ENCODE measurements at places on chromosomes 4 and X. TPM values are rescaled to one million over a fixed set of nuclear protein-coding genes. Genes with fewer than 3 reads are reported as not detected.

The BST1 gene
- total RNA-seq = 10.2 TPM

The AREG gene
- 26.6 TPM for total RNA-seq

The CENPI gene
- total RNA-seq = 0.16 TPM

- no peak overlapping the region for H3K27ac ChIP-seq
- H3K36me3 ChIP-seq = no peaks in the 10 kb centered on the region
- H3K4me1 ChIP-seq = no peaks in the 10 kb centered on the region
- H3K4me3 ChIP-seq = no peak overlapping the region
- DNase-seq = no peak
These were observed 136.4 kb downstream of the MAPK10 start for GRCh38 chr4:86223472-86223871.

The SMIM10 gene
- 6.8 TPM for total RNA-seq

DNA sequence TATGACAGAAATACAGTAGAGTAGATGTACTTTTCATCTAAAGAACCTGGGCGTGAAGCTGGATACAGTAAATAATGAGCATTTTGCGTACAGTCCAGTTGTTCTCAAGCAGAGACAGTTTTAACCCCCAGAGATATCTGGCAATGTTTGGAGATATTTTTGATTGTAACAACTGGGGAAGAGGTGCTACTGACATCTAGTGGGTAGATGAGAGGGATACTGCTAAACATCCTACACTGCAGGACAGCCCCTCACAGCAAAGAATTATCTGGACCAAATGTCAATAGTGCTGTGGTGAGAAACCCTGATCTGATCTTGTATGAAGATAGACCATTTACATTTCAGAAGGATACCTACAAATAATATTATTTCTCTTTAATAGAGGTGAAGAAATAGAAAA lies 200.2 kb upstream of the FAM47A start:
- H3K4me1 ChIP-seq = no peaks in the 10 kb centered on the region
- H3K36me3 ChIP-seq = no peaks in the 10 kb centered on the region
- no peak overlapping the region for H3K4me3 ChIP-seq
- H3K27ac ChIP-seq = no peak overlapping the region

DNA sequence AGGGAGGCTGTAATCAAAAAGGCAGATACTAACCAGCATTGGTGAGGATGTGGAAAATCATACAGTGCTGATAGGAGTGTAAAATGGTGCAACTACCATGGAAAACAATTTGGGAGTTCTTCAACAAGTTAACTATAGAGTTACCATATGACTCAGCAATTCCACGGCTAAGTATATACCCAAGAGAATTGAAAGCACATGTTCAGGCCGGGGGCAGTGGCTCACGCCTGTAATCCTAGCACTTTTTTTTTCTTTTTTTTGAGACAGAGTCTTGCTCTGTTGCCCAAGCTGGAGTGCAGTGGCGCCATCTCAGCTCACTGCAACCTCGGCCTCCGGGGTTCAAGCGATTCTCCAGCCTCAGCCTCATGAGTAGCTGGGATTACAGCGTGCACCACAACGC lies 15.0 kb upstream of the CD99L2 start:
- H3K27me3 ChIP-seq = no peaks in the 10 kb centered on the region
- no peaks in the 10 kb centered on the region for H3K4me1 ChIP-seq
- no peak overlapping the region for H3K4me3 ChIP-seq
- no peak for DNase-seq

DNA sequence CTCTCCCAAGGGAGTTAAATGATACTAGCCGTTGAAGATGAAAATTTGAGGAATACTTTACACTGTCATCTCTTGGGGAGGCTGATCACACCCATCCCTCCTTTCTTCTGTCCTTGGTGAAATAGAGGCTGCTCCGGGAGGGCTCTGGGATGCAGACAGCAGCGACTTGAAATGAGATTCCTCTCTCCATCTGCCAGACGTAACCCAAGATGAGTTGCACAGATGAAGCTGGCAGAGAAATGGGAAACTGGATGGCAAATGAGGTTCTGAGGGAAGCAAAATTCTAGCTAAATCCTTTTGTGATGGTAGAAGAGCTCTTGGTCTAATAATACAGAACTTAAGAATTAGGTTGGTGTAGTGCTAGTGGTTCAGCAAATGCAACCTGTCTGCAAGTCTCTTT lies 201.4 kb downstream of the AASDH start:
- no peaks in the 10 kb centered on the region for H3K36me3 ChIP-seq
- H3K4me3 ChIP-seq = no peak overlapping the region
- H3K27ac ChIP-seq = no peak overlapping the region
- H3K4me1 ChIP-seq = no peaks in the 10 kb centered on the region
- DNase-seq = no peak

- H3K27ac ChIP-seq = no peak overlapping the region
- no peaks in the 10 kb centered on the region for H3K4me1 ChIP-seq
- no peak overlapping the region for H3K4me3 ChIP-seq
- DNase-seq = no peak
These were observed 12.8 kb upstream of the BOD1L1 start for GRCh38 chr4:13640149-13640940.

- no peaks in the 10 kb centered on the region for H3K4me1 ChIP-seq
- no peak for DNase-seq
- no peaks in the 10 kb centered on the region for H3K27me3 ChIP-seq
- H3K27ac ChIP-seq = peak overlapping the region; percentile 79
These were observed 40.4 kb upstream of the PDLIM5 start for GRCh38 chr4:94411296-94411695.

The ASB9 gene
- total RNA-seq = 1.1 TPM

The ADGRA3 gene
- 27.8 TPM for total RNA-seq

The MAGEC1 gene
- total RNA-seq = not detected

The SSX4 gene
- not detected for total RNA-seq

The DDIT4L gene
- 2.0 TPM for total RNA-seq

DNA sequence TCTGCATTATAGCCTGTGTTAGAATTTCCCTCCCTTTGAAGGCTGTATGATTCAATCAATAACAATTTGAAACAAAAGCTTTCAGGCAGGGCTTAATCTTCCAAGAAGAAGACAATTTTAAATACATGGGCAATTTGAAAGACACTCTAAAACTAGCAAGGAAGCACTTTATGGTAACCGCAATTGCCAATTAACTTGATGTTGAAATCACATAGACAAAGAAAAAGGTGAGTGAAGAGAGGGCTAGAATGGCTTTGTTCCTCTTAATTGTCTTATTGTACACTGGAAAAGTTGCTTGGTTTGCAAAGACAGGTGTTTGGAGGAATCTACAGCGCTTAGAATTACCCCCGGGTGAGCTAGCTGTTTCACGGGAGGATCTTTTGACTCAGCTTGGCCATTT lies 74.4 kb upstream of the PRKX start:
- no peaks in the 10 kb centered on the region for H3K36me3 ChIP-seq
- no peaks in the 10 kb centered on the region for H3K27me3 ChIP-seq
- H3K4me3 ChIP-seq = no peak overlapping the region
- no peaks in the 10 kb centered on the region for H3K4me1 ChIP-seq

DNA sequence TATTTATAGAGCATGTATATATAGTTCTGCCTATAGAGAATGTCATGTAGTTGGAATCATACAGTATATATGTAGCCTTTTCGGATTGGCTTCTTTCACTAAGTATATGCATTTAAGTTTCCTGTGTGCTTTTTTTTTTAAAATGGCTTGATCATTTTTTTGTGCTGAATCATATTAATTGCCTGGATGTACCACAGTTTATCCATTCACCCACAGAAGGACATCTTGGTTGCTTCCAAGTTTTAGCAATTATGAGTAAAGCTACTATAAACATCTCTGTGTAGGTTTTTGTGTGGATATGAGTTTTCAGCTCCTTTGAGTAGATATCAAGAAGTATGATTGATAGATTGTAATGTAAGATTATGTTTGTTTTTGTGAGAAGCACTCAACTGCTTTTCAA lies 23.8 kb downstream of the PTTG2 start:
- no peak overlapping the region for H3K4me3 ChIP-seq
- no peaks in the 10 kb centered on the region for H3K36me3 ChIP-seq
- H3K27ac ChIP-seq = no peak overlapping the region
- DNase-seq = no peak
- H3K27me3 ChIP-seq = no peaks in the 10 kb centered on the region
- H3K4me1 ChIP-seq = peaks cover 77% of the 10 kb centered on the region

GRCh38 chr4:70749313-70749712 lies 27.5 kb downstream of the RUFY3 start:
- DNase-seq = no peak
- no peak overlapping the region for H3K27ac ChIP-seq
- H3K36me3 ChIP-seq = no peaks in the 10 kb centered on the region
- no peaks in the 10 kb centered on the region for H3K27me3 ChIP-seq

DNA sequence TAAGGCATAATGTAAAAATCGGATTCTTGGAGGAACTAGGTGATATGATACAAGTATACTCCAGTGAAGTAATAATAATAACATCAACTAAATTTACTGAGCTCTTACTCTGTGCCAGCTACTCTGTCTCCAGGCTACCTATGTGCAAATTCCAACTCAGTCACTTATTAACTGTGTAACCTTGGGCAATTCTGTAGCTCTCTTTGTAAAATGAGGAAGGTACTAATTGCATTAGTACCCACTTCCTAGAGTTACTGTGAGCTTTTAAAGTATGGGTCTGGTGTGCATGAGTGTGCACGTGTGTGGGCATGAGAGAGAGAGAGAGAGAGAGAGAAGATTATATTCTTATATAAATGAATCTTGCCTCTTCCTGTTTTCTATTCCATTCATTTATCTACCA lies 169.9 kb downstream of the KCNIP4 start:
- no peak for DNase-seq
- no peaks in the 10 kb centered on the region for H3K27me3 ChIP-seq
- H3K27ac ChIP-seq = no peak overlapping the region
- no peak overlapping the region for H3K4me3 ChIP-seq

The CLDN2 gene
- total RNA-seq = not detected

DNA sequence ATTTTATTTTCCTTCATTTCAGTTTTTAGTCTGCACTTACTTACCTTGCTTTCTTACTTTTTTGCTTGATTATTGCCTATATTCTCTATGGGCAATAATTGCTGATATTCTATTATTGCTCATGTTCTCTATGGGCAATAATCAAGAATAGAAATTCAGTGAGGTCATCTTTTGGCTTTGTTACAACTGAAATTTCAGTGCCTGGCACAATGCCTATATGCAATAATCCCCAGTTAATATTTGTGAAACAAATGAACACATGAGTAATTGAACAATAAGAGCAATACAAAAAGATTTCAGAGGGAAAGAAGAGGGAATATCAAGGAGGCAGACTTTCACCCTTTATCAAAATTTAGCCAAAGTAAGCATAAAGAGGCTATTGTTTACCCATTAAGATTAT lies 48.6 kb upstream of the ARSJ start:
- no peaks in the 10 kb centered on the region for H3K4me1 ChIP-seq
- DNase-seq = no peak
- H3K4me3 ChIP-seq = no peak overlapping the region
- no peaks in the 10 kb centered on the region for H3K27me3 ChIP-seq
- H3K36me3 ChIP-seq = no peaks in the 10 kb centered on the region

- DNase-seq = no peak
- no peak overlapping the region for H3K4me3 ChIP-seq
- no peaks in the 10 kb centered on the region for H3K4me1 ChIP-seq
- peaks cover 71% of the 10 kb centered on the region for H3K36me3 ChIP-seq
These were observed 18.3 kb upstream of the NUP54 start for GRCh38 chr4:76166480-76166879.

- peaks cover 23% of the 10 kb centered on the region for H3K4me1 ChIP-seq
- H3K27ac ChIP-seq = peak overlapping the region; percentile 97
- peak overlapping the region; percentile 68 for H3K4me3 ChIP-seq
- DNase-seq = no peak
These were observed 891 bp downstream of the CISD2 start for GRCh38 chr4:102869569-102870197.

- no peaks in the 10 kb centered on the region for H3K36me3 ChIP-seq
- no peaks in the 10 kb centered on the region for H3K27me3 ChIP-seq
- H3K4me1 ChIP-seq = no peaks in the 10 kb centered on the region
These were observed 467.7 kb downstream of the NKX6-1 start for GRCh38 chr4:84031401-84031800.

The PCDH10 gene
- 0.44 TPM for total RNA-seq

The CTAG1B gene
- total RNA-seq = not detected

DNA sequence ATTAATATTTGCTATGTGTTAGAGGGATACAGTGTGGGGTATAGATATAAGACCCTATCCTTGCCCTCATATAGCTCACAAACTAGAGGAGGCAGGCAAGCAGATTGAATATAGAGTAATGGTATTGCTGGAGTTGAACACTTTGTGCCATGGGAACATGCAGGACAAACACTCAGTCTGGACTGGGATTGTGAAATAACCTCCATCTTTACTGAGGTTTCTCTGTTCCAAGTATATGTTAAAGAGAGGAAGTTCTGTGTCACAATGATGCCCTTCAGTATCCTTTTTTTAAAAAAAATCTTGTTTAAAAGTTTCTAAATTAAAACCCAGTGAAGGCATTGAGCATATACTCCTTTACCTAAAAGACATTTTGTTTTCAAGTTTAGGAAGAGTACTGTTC lies 8.7 kb downstream of the FABP2 start:
- DNase-seq = no peak
- H3K27me3 ChIP-seq = no peaks in the 10 kb centered on the region
- no peaks in the 10 kb centered on the region for H3K4me1 ChIP-seq
- no peak overlapping the region for H3K27ac ChIP-seq
- H3K36me3 ChIP-seq = no peaks in the 10 kb centered on the region

The TMEM31 gene
- not detected for total RNA-seq
